ENCODE measurements at places on chromosomes 3 and 15.
A peak's percentile ranks its signal among the peaks of the same experiment; 100 is the strongest.

DNA sequence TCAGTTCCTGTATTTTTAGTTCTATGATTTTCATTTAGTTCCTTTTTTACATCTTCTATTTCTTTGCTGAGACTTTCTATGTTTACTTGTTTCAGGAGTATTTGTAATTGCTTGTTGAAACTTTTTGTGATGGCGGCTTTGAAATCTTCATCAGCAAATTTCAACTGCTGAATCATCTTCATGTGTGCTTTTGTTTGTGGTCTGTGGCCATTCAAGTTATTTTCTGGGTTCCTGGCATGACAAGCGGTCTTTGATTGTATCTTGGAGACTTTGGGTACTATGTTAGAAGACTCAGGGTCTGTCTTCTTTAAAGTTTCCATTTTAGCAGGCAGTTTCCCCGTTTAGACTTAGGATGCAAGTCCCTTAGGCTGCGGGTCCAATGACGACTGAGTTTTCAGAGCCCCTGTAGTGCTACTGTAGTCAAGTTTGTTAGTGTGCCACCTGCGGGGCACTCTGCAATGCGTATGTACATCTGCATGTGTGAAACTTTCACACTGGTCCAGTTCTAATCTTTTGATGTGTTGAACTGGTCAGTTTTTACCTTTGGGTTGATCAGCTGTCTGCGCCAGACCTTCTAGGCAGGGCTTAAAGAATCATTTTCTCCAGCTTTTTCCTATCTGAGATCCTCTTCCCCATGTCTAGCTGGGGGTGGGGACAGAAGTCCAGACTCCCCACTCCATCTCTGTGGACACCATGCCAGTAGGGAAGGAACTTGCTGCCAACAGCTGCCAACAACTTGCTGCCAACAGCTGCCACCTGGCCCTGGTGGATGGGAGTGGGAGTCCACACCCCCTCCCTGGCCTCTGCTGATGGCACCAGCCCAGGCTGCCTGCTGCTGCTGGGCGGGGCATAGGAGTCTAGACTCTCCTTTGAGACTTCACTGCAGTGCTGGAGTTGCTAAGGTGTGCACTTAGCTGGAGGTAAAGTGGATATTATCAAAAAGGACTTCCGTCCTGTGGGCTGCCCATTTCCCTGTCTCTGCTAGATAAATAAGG, 190.9 kb downstream of the TJP1 start:
- no peak for DNase-seq

- no peak for DNase-seq
These were observed 73.3 kb downstream of the MRPL46 start for GRCh38 chr15:88393719-88394519.

DNA sequence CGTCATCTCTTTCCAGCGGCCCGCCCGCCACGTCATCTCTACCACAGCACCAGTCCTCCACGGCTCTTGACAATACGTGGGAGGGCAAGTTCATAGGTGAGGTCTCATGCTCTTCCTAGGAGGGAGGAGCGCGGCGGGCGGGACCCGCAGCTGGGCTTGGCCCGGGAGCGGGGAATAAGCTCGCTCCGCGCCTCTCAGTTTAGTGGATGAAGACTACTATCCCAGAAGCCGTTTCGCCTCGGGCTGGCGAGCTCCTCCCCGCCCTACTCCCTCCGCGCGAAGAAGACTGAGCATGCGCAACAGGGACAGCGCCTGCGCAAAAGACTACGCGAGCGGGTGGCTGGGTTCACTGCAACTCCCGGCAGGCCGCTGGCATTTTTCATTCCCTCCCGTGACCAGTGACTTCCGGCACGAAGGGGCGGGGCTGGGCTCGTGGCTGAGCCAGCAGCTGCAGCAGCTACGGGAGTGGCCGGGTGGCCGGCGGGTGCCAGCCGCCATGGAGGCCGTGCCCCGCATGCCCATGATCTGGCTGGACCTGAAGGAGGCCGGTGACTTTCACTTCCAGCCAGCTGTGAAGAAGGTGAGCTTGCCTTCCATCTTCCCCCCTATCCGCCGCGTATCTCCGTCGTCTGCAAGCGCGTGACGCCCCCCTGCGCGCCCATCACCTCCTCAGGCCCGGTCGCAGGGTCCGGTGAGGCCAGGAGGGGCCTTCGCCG, at the start of gene PTPN23:
Gene PTPN23, plus strand, starts transcription at position 421 of the 716 bp plus-strand sequence. Its CDS starts 76 bp downstream, at position 497.
- peak; percentile 98 for DNase-seq

DNA sequence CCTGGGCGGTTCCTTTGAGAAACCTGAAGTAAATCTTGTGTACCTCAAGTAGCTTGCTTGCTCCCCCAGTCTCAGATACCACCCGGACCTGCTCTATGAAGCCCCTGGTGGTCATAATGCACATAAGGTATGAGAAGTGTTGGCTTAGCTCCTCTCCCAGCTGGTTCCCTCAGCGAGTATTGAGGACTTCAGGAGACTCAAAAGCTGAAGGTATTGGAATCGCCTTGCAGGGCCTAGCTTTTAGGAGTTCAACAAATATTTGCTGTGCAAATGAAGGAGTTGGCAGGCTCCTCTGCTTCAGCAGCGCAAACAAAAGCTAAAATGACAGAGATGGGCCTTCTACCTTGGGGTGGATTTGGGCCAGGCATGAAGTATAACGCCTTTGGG, 1.7 kb downstream of the CMTM8 start:
- DNase-seq: peak; percentile 21

GRCh38 chr15:56019819-56020486, 26.5 kb upstream of the NEDD4 start:
- DNase-seq: no peak

- DNase-seq: no peak
These were observed 2.0 kb upstream of the TWF2 start for GRCh38 chr3:52240886-52241370.

Data from hepatic stellate cell (primary cell).